Amniotic stem cell (primary cell): ENCODE measurements at places on chromosomes 2 and 18.

DNA sequence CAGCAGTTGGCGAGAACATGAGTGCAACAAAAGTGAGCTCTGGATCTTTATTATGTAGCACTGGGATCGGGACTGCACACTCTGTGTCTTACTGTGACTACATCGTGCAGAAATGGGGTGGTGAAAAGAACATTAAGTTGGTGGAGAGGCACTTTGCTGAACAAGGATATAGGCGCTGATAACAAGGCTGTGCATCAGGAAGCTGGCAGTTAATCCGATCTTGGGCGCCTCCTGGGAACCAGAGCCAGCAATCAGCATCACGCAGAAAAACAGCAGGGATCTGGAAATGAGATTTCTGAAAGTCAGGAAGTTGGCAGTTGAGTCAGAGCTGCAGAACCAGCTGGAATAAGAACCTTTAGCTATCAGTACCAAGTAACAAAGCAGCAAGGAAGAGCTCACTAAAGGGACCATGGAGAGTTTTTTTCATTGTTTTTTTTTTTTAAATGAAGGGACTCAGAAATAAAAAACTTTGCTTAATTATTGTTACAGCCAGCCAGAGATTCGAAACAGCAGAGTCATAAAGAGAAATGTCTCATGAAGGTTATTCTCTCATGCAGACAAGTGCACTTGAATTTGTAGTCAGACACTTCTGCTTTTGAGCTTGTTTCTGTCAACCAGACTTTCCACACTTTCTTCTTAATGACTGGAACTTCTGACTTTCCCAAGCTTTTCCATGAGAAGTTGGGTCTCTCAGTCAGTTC lies 22.8 kb upstream of the MYO3B start:
- DNase-seq, result no peak

GRCh38 chr18:63917817-63918216 lies 10.1 kb downstream of the SERPINB10 start:
- DNase-seq, result no peak

GRCh38 chr2:207630491-207630890 lies 5.3 kb upstream of the METTL21A start:
- DNase-seq, result no peak

DNA sequence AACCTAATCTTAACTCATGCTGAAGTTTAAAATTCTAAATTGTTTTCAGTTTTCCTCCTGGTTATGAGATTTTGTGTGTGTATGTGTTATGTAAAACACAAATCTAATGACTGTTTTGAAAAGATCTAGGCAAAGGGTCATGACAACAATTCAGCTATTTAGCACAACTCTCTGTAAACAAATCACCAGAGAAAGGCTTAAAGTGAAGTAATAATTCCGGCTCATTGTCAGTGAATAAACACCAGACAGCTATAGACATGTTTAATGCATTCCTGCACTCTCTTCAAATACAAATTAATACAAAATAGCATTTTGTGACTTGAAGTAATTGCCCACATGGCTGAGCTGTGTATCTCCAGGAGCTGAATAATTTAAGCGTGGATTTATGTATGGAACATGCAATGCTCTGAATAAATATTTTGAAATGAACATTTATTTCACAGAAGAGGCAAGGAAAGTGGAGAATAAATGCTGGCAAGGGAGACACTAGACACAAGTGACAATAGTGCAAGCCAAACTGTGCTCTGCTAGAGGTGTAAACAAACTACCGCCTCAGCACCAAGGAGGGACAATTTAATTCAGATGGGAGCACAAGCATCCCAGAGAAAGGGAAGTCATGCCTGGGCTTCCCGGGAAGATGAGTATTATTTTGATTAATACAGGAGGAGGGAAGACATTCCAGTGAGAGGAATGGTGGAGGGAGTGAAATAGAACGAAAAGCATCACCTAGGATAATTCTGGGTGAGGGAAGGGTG lies 133.6 kb upstream of the XPO1 start:
- DNase-seq, result no peak

DNA sequence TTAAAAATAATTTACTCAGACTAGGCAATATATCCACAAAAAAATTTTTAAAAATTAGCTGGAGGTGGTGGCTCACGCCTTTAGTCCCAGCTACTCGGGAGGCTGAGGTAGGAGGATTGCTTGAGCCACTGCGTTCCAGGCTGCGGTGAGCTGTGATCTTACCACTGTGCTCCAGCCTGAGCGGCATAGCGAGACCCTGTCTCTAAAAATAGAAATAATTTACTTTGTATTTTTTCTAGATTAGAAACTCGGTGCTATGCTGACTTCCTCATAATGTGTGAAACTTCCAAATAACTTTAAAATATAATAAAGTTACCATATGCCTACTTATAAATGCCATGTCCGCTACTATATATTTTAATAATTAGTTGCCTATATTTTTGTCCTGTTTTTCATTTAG lies 6.7 kb downstream of the PPIG start:
- DNase-seq, result no peak

DNA sequence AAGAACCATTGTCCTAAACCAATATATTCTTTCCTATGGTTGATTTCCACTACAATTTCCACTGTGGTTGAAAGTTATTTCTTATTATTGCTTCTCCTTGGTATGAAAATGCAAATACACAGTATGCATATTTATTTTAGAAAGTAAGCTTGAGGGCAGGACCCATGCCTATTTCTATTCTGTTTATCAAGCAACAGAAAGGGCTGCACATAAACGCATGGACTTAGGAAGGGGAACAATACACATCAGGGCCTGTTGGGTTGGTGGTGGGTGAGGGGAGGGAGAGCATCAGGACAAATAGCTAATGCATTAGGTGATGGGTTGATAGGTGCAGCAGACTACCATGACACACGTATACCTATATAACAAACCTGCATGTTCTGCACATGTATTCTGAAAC lies 20.7 kb downstream of the SLC4A3 start:
- no peak for DNase-seq

DNA sequence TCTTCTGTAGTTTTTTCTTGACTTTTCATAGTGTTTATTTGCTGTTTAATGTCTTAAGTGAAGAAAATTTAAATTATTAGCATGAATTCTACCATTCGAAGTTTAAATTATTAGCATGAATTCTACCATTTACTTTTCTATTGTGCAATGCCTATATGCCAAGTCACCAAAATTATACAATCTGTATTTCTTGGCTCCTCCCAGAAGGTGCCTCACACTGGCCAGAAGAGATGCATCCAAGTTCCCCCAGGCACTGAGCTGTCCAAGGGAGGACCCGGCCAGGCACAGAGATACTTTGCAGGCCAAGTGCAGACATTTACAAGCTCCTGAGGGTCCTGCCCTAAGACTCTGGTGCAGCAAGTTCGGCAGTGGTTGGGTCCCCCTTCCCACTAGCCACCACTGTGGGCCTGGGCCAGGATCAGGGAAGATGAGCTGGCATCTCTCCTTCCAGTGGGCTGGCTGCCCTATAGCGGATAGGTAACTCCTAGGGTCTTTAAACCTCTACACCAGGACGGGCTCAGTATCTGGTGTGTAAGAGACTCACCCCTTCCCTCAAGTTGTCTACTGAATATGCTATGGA lies 31.3 kb downstream of the TMEM247 start:
- no peak for DNase-seq

DNA sequence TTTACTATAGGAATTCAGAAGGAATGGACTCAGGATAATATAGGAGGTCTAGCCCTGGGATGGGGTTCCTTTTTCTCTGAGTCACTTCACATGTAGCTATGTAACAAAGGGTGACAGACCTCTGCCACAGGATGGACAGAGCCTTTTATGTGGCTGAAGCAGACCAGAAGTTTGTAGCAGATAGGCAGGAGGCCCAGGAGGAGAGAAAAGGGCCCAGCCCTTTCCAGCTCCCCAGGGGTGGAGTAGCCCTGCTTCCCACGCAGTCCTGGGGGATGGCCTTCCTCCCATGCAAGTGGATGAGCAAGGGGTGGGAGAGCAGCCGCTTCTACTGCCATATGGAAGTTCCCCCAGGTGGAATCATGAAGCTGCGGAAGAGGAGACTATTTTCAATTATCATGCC lies 40.3 kb downstream of the ARMC9 start:
- no peak for DNase-seq

- DNase-seq, result no peak
Measured at GRCh38 chr2:6442252-6442985, 423.3 kb downstream of the CMPK2 start.

DNA sequence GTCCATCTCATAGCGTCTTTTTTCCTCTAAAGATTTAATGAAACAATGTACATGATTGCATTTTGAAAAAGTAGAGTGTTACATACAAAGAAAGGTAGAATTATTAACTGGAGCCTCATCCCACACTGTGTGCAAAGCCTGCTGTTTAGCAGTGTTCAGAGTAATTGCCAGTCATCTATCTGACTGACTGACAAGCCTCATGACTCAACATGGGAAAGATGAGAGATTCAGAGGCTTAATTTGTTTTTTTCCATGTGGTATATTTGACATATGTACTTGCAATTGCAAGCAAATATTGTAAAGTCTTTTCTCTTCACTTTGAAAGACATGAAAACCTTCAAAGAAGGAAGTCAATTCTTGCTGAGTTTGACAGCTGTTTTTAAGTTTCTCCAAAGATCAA lies 14.7 kb downstream of the PCARE start:
- DNase-seq, result no peak

- no peak for DNase-seq
Measured at GRCh38 chr18:22455425-22456115, 37.9 kb upstream of the CTAGE1 start.

- no peak for DNase-seq
Measured at GRCh38 chr2:239192456-239192855, 208.4 kb downstream of the HDAC4 start.

- DNase-seq, result no peak
Measured at GRCh38 chr2:117875786-117876185, 61.3 kb downstream of the DDX18 start.

DNA sequence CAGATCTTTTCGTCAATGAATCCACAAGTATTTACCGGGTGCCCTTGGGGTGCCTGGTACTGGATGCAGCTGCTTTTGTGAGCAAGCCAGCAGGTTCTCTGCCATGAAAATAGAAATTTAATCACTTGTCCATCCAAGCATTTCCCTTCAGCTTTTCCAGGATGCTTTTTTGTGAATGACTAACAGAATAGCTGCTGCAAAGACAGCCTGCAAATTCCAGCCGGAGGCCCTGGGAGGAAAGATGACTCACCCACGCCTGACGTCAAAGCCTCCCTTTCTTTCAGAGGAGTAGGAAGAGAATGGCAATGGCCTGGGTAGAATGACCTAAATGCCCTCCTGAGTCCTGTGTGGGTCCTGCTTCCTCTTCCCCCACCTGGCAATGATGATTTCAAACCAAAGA lies 111.9 kb downstream of the AP1S3 start:
- peak; percentile 94 for DNase-seq

- DNase-seq, result no peak
Measured at GRCh38 chr2:128361376-128362131, 42.9 kb upstream of the HS6ST1 start.

- DNase-seq, result no peak
Measured at GRCh38 chr2:176152350-176153181, 1.2 kb downstream of the HOXD4 start.

DNA sequence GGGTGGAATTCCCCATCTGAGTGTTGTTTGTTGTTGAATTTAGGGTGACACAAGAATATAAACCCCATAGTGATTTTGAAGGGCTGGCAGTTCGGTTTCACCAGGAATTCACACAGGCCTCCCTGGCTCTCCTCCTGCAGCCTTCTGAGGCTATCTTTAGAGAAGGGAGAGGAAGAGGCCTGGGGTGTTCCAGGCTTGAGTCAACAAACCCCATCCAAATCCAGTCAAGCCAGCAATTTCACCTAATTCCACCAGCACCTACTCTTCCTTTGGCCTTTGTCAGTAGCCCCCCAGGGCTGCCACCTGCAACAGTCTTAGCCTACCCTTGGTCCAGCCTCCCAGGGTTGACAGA lies 32.0 kb downstream of the MARCHF4 start:
- DNase-seq, result no peak

DNA sequence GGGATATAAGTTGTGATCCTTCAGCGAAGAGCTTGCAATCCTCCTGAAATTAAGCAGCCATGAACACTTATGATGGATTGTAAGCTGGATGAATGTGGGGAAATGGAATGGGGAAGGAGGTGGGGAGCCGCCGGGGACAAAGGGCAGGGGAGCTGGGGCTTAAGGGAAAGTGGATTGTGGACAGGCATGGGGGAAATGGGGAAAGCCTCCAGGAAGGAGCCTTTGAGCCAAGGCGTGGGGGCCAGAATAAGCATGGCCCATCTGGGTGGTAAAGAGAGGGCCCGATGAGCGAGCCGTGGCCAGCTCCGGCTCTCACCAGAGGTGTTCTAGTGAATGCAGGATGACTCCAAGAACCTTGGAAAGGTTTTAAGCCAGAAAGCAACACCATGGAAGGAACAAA lies 124.0 kb downstream of the SMAD7 start:
- DNase-seq, result no peak

DNA sequence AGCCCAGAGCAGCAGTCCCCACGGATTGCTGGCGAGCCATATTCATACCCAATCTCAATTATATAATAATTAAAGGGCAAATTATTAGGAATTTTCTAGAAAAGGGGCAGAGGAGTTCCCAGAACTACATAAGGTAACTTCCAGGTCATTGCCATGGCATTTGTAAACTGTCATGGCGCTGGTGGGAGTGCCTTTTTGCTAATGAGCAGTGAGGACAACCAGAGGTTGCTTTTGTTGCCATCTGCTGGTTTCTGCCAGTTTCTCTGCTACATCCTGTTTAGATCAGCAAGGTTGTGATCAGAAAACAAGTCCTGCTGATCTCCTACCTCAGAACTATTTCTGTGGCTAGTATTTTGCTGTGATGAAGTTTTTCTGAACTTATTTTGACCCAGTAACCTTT lies 159.8 kb upstream of the PIEZO2 start:
- no peak for DNase-seq

DNA sequence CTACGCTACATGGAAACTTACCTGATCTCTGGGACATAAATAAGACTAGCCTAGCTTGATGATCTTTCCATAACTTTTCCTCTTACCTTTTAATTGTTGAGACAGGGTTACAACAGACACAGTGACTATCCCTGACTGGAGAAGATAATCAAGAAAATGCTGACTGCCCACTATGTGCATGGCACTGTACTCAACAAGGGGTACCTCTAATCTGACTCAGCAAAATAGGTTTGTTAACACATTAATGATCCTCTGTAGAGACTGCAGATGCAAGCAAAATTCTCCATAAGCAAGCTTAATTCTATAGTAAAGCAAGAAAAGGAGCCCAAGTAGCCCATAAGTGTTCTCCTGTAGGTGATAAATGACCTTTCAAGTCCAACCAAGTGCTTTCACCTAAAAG lies 25.5 kb downstream of the ACVR1C start:
- DNase-seq, result no peak
